ENCODE measurements at places on chromosomes 5 and 9. TPM values are rescaled to one million over a fixed set of nuclear protein-coding genes. Genes with fewer than 3 reads are reported as not detected.

Gene CSF2
- total RNA-seq, result not detected

DNA sequence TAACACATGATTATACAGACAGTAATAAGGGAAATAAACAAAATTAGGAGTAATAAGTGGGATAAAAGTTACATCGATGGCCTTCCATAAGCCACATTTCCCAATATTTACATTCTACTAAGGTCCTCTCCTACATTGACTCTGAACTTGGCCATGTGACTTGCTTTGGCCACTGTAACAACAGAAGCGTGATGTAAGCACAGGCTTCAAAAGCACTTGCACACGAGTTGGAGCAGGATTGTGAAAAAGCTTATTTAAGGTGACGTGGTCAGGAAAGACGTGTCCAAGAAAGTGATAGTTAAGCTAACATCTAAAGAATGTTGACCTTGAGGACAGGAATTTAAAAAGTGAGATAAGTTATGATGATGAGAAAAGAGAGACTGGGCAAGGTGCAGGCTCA is 9.8 kb upstream of the CEMIP2 start:
- no peaks in the 10 kb centered on the region for H3K36me3 ChIP-seq
- H3K4me3 ChIP-seq, result no peak overlapping the region
- H3K27ac ChIP-seq, result no peak overlapping the region
- peaks cover 27% of the 10 kb centered on the region for H3K4me1 ChIP-seq
- DNase-seq, result no peak

Gene ADAMTS13
- total RNA-seq, result 0.47 TPM

GRCh38 chr9:35108946-35109575 is 6.1 kb upstream of the STOML2 start:
- no peaks in the 10 kb centered on the region for H3K27me3 ChIP-seq
- H3K4me1 ChIP-seq, result peaks cover 26% of the 10 kb centered on the region
- no peak overlapping the region for H3K27ac ChIP-seq
- peaks cover 15% of the 10 kb centered on the region for H3K36me3 ChIP-seq
- no peak for DNase-seq

DNA sequence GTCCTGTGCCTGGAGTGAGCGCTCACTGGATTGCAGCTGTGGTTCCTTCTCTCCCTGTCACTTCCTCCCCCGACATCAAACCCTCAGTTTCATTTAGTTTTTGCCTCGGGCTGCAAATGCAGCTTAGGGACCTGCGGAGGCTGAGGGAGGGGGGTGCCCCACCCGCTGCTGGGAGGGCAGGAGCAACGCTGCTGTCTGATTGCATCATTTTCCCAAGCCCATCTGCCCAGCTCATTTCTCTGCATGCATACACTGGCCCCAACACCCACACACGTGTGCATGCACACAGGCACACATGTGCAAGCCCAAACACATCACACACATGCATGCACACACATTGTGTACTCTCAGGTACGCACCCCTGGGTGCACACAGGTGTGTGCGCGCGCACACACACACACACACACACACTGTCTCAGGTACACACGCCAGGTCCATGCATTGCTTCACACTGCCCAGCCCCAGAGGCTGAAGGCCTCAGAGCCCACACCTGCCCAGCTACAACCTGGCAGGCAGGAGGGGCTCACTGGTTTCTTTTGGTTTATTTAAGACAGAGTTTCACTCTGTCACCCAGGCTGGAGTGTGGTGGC is 3.4 kb downstream of the ASS1 start:
- DNase-seq, result no peak
- H3K4me3 ChIP-seq, result no peak overlapping the region
- H3K4me1 ChIP-seq, result peaks cover 11% of the 10 kb centered on the region
- H3K27me3 ChIP-seq, result no peaks in the 10 kb centered on the region
- no peaks in the 10 kb centered on the region for H3K36me3 ChIP-seq

Gene PCDHAC1
- not detected for total RNA-seq

GRCh38 chr5:16675806-16676205 is 59.0 kb upstream of the RETREG1 start:
- no peaks in the 10 kb centered on the region for H3K27me3 ChIP-seq
- DNase-seq, result no peak
- H3K27ac ChIP-seq, result no peak overlapping the region
- H3K36me3 ChIP-seq, result no peaks in the 10 kb centered on the region
- H3K4me1 ChIP-seq, result peaks cover 6% of the 10 kb centered on the region

Gene CYSTM1
- 7.1 TPM for total RNA-seq

DNA sequence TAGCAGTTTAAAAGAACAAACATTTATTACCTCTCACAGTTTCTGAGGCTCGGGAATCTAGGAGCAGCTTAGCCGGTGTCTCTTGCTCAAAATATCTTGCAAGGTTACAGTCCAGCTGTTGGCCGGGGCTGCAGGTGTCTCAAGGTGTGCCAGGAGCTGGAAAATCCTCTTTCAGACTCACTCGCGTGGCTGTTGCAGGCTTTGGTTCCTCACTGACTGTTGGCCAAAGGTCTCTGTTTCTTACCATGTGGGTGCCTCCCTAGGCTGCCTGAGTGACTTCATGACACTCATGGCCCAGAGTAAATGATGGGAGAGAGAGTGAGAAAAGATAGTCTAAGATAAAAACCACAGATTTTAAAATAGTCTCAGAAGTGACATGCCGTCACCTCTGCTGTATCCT is 43.8 kb downstream of the AOPEP start:
- no peak for DNase-seq
- H3K36me3 ChIP-seq, result peaks cover 2% of the 10 kb centered on the region
- no peaks in the 10 kb centered on the region for H3K4me1 ChIP-seq
- H3K4me3 ChIP-seq, result no peak overlapping the region
- no peaks in the 10 kb centered on the region for H3K27me3 ChIP-seq
- H3K27ac ChIP-seq, result no peak overlapping the region

Gene CREBRF
- 126 TPM for total RNA-seq

DNA sequence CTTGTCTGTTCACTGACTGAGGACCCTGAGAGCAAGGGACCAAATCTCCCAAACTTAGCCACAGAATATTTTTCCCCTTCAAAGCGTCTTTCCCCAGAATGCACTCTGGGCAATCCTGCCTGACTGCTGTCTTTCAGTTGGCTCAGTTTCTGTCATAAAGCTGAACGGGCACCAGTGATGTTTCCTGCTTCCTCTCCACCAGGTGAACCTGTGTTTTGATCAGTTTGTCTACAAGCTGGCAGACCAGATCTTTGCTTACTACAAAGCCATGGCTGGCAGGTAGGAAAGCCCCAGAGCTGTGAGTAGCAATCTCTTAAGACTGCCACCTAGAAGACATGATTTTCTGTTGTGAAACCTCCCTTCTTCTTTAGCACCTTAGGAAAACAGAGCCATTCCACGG is 61.8 kb downstream of the CYFIP2 start:
- H3K27ac ChIP-seq, result peak overlapping the region; percentile 76
- DNase-seq, result no peak
- H3K4me3 ChIP-seq, result peak overlapping the region; percentile 0
- peaks cover 22% of the 10 kb centered on the region for H3K4me1 ChIP-seq
- H3K36me3 ChIP-seq, result peaks cover 82% of the 10 kb centered on the region

- H3K4me1 ChIP-seq, result peaks cover 24% of the 10 kb centered on the region
- no peaks in the 10 kb centered on the region for H3K27me3 ChIP-seq
- DNase-seq, result no peak
- H3K4me3 ChIP-seq, result no peak overlapping the region
These were observed 1.6 kb upstream of the GZMK start for GRCh38 chr5:55022450-55022849.

Gene IL4
- total RNA-seq, result 2.1 TPM

Gene STK32A
- not detected for total RNA-seq

DNA sequence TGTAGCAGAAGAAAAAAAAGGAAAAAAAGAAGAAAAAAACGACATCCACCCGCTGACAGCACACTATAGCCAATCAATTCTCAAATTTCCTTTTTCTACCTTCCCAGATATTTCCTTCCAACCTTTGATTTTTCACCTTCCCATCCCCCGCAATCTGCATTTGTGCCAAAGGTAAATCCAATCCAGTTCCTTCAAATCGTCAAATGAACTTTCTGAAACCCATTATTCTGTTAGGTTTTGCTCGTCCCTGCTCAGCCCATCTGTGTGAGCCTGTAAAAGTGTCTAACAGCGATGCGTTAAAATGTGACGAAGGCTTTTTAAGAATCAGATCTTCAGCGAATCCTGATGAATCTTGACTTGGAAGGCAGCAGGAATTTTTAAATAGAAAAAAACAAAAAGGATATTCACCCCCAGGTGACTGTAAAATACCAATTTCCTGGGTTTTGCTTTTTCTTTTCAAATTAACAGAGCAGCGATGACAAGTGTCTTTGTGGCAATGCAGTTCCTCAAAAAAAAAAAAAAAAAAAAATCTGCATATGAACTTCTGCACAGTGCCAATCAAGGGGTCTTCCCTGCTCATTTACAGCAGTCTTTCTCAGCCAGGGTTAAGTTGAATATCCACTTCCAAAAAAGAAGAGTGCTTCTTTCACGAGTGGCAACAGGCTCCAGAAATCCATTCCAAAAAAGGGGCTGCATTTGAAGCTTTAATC is 367 bp upstream of the SHC3 start:
- H3K4me3 ChIP-seq, result no peak overlapping the region
- no peak for DNase-seq
- no peaks in the 10 kb centered on the region for H3K4me1 ChIP-seq
- no peak overlapping the region for H3K27ac ChIP-seq
- H3K27me3 ChIP-seq, result peaks cover 49% of the 10 kb centered on the region

DNA sequence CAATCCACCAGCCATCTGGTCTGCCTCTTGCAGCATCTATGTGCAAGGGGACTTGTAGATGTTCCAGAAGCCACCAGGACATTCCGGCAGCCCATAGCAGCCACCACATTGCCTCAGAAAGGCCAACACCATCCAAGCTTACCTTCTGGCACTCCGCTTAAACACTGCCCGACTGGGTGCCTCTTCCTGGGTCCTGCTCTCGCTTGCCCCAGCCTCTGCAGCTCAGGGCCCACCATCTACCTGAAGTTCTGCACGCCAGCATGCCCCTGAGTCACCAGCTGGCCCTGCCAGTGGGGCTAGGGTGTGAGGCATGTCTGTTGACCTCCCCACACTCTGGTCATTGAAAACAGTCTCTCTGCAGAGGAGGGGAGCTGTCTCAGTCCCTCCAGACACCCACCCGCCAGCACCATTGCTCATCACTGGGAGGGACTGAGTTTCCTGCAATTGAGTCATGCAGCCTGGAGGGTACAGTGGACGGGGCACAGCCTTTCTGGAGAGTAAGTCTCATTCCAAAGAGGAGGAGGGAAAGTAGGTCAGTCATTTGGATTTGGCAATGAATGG is 16.9 kb upstream of the COL5A1 start:
- DNase-seq, result no peak
- H3K4me1 ChIP-seq, result no peaks in the 10 kb centered on the region
- no peaks in the 10 kb centered on the region for H3K27me3 ChIP-seq
- H3K27ac ChIP-seq, result no peak overlapping the region

- H3K27ac ChIP-seq, result no peak overlapping the region
- peaks cover 12% of the 10 kb centered on the region for H3K4me1 ChIP-seq
- H3K27me3 ChIP-seq, result no peaks in the 10 kb centered on the region
- no peak for DNase-seq
These were observed 35.2 kb downstream of the NEK6 start for GRCh38 chr9:124292696-124293593.

GRCh38 chr9:111179577-111179976 is 141.3 kb upstream of the LPAR1 start:
- H3K4me3 ChIP-seq, result no peak overlapping the region
- H3K36me3 ChIP-seq, result no peaks in the 10 kb centered on the region
- no peaks in the 10 kb centered on the region for H3K27me3 ChIP-seq
- no peak overlapping the region for H3K27ac ChIP-seq
- DNase-seq, result no peak

Gene IFNW1
- not detected for total RNA-seq

DNA sequence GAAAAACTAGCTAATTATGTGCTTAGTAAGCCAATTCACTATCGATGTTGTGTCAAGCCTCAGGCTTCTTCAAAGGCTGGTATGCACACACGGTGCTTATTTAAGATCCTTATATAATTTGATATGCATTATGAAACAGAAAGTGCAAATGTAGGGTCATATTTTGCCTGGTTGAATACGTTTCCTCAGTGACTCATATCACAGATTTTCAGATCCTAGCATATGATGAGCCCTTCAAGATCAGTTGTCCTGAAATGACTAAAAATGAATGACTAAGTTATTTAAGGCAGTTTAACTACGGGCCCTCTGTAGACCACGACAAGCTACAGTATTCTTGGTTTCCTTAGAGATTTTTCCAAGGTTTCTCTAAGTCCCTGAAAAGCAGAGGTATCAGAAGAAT is 778.3 kb downstream of the PRELID2 start:
- H3K36me3 ChIP-seq, result no peaks in the 10 kb centered on the region
- H3K27me3 ChIP-seq, result no peaks in the 10 kb centered on the region
- H3K4me3 ChIP-seq, result no peak overlapping the region
- H3K4me1 ChIP-seq, result no peaks in the 10 kb centered on the region
- no peak for DNase-seq

- DNase-seq, result no peak
- no peak overlapping the region for H3K27ac ChIP-seq
- H3K4me1 ChIP-seq, result no peaks in the 10 kb centered on the region
These were observed 103.1 kb downstream of the ATG10 start for GRCh38 chr5:82074950-82075349.

DNA sequence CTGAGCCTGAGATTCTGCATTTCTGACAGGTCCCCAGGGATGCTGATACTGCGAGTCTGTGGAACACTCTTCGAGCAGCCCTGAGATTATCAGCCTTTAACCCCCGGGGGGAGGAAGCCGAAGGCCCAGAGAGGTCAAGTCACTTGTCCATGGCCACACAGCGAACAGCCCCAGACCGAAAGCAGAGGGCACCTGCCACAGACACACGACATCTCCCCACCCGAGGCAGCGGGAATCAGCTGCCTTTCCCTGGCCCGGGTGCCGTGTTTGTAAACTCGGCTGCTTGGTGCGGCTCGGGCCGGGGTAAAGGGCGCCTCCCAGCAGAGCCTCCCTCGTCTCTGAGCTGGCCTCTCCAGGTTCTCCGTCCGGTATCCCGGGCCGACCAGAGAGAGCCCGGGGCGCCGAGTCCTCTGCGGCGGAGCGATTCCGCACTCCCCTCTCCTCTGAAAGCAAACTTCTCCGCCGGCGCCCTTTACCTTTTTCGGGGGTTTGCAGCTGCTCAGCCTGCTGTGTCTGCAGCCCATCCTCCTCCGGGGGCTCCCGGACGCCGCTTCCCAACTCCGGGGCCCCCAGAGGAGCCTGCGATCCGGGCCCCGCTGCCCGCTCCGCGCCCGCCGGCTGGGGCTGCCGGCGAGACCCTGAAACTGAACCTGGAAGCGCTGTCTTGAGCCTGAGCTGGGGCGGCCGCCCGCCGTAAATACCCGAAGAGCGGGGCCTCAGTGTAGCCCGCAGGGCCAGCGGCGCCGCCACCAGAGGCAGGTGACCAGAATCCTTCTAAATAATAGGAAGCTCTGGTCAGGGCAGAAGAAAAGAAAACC is at the start of gene CCDC69:
TSS of gene CCDC69 (minus strand) at position 646 of the 818 bp plus-strand sequence. CDS start at position 524, 122 bp downstream.
- peaks cover 12% of the 10 kb centered on the region for H3K36me3 ChIP-seq
- H3K27ac ChIP-seq, result peak within 1 kb of the TSS; percentile 95
- peak within 1 kb of the TSS; percentile 92 for H3K4me3 ChIP-seq
- peak; percentile 59 for DNase-seq
- peaks cover 71% of the 10 kb centered on the region for H3K4me1 ChIP-seq

DNA sequence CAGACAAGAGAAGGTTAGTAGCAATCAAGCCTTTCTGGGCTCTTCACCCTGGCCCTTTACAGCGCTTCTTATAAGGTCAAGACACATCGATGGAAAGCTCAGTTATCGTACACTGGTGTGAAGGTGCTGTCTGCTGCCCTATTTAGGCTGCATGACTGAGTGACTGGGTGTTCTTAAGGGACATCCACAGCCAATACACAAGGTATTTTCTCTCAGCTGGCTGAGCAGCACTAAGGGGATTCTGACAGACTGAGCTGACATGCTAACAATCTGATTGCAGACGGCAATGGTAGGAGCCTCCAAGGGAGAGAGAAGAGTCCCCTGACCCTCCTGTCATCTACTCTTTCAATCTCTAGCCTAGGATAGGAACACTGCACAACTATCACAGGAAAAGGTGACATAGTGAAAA is 577.9 kb downstream of the ISL1 start:
- no peaks in the 10 kb centered on the region for H3K4me1 ChIP-seq
- no peak overlapping the region for H3K27ac ChIP-seq
- no peak for DNase-seq
- H3K4me3 ChIP-seq, result no peak overlapping the region
- no peaks in the 10 kb centered on the region for H3K36me3 ChIP-seq

Data from CD4-positive, CD25-positive, alpha-beta regulatory T cell (primary cell).